ENCODE measurements at places on chromosomes 2 and 18. TPM values are rescaled to one million over a fixed set of nuclear protein-coding genes. Genes with fewer than 3 reads are reported as not detected.

- no peak overlapping the region for H3K27ac ChIP-seq
- peaks cover 2% of the 10 kb centered on the region for H3K4me1 ChIP-seq
- H3K4me3 ChIP-seq, result no peak overlapping the region
- DNase-seq, result no peak
- H3K36me3 ChIP-seq, result no peaks in the 10 kb centered on the region
Observed at GRCh38 chr2:226965376-226965775, 129.5 kb downstream of the RHBDD1 start.

GRCh38 chr2:100692906-100693305, 127.0 kb upstream of the NPAS2 start:
- H3K27me3 ChIP-seq, result peaks cover 2% of the 10 kb centered on the region
- H3K36me3 ChIP-seq, result peaks cover 10% of the 10 kb centered on the region
- no peaks in the 10 kb centered on the region for H3K4me1 ChIP-seq
- DNase-seq, result no peak

- no peaks in the 10 kb centered on the region for H3K4me1 ChIP-seq
- H3K27ac ChIP-seq, result no peak overlapping the region
- H3K36me3 ChIP-seq, result peaks cover 5% of the 10 kb centered on the region
- DNase-seq, result no peak
Observed at GRCh38 chr2:38700113-38700785, 34.3 kb downstream of the GALM start.

DNA sequence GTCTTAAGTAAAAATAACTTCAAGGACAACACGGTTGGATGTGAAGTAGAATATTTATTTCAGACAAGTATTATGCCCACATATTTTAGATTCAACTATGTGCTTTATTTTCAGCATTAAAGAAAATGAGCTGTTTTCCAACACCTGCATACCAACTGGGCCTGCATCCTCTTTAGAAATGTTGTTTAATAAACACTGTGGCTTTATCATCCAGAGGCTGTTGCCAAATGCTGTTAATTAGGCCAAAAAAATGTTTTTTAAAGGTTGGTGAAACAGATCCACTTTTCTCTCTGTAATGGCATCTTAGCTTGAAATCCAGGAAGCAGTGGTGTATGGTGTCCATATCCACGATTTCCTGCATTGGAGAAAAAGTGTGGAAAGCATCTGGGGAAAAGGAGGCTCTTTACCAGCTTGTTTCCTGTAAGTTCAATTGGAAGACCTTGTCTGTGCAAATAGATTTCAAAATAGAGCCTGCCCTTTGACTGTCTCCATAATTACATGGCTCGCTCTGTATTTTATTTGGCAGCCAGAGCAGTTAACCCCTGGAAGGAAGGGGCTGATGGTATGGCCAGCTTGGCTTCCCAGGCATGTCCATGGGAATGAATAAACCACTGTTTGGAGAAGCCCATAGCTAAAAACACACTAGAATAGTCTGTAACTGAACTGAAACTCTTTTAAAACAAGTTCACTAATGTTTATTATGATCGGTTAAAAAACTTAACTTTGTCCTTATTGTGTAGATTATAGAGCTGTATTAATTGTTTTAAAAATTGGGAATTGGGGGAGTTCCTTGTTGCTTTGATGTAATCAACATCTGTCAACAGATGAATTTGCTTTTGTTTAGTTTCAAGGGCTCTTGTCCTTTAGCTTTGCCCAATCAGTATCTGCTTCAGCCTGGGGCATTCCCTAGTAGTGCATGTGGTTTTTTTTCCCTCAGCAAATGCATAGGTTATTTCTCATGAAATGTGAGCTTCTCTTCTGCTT, 33.0 kb upstream of the DLX1 start:
- H3K36me3 ChIP-seq, result no peaks in the 10 kb centered on the region
- no peak overlapping the region for H3K4me3 ChIP-seq
- no peak for DNase-seq
- H3K4me1 ChIP-seq, result peaks cover 4% of the 10 kb centered on the region

ABHD1 gene
- total RNA-seq, result not detected
